ENCODE measurements at places on chromosomes 11 and 22.

- DNase-seq: no peak
Measured at GRCh38 chr22:44088976-44089570, 65.0 kb downstream of the PARVB start.

GRCh38 chr11:269146-269890 lies 8.9 kb upstream of the NLRP6 start:
- DNase-seq: no peak

DNA sequence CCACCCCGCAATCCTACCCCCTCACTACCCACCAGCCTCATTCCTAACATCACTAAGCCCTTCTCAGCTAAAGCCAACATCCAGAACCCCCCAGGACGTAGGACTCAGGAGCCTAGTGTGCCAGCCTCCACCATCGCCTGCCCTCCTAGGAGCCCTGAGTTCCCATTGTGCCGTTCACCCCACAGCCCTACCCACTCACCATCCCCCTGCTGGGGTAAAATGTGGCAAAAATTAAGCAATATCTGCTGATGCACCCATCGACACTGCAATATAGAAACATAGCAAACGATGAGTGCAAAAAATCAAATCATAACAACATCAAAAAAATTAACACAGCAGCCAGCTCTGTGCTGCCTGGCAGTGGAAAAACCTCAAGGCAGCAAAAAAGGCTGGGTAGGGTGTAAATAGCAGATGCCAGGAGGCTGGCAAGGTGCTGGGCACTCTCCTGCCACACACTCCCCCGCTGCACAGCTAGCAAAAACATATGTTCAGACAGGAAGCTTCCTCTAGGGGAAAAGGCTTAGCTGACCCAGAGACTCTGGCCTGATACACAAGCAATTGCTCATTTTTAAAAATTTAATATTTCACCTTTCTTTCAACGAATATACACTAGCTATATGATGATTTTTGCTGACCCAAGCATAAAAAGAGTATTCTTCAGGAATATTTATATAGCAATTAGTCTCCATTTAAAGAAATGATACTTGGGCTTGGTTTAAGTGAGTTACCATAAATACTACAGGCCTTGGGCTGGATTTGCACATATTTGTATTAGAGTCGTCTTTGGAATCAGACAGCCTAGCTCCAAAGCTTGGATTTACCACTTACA lies 33.8 kb downstream of the PRDM10 start:
- DNase-seq: no peak

DNA sequence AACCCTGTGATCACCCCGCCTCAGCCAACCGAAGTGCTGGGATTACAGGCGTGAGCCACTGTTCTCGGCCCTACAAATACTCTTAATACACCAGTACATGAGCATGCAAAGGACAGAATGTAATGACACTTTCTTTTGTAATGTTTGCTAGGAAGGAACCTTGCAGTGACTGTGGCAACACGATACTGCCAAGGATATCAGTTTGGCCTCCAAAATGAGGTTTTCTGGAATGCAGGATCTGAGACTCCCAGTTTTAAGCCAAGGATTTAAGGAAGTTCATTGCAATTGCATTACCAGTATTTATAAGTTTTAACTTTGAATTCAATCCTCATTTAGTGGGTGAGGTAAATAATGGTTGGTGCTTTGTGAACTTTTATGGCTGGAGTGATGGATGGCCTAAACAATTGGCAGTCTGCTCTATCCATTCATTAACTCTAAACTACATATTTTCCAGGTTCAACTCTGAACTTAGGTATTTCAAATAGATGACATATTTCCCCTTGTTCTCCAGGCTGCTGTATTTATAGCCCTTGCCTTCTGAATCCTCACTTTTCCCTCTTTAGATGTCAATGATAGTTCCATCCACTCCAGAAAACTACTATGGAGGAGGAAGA lies 330.3 kb downstream of the C11orf87 start:
- no peak for DNase-seq

GRCh38 chr11:63839508-63840355 lies 822 bp downstream of the MARK2 start:
- DNase-seq: no peak
